ENCODE measurements at places on chromosomes 7 and 10.

GRCh38 chr7:12062062-12062461, 149.0 kb upstream of the TMEM106B start:
- DNase-seq: no peak

DNA sequence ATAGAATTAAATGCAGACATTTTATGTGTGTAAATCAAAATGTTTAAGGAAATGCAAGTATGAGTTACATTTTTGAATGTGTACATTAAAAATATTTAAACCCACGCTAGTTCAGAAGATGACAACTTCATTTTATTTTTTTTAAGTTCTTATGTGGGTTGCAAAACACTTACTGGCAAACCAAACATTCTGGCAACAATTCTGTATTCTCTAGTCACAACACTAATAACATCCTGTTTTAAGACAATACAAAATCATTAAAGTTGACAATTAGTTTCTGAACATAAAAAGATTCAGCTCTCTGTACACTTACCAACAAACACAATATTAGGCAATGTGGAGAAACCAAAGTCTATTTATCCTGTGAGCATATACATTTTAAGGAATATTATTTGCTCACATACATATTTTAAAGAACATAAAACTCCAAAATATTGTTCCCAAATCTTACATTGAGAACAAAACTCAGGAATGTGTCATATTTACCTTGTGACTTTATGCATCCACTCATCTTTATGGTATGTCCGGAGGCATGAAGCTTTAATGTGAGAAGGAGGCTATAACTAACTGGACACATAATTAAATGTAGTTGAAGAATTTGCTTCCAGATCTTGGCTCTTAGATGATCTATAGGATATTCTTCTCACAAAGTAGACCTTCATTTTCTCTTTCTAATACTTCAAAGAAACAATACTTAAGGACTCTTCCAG, 134.7 kb downstream of the DGKB start:
- no peak for DNase-seq

GRCh38 chr10:27192284-27192683, 37.1 kb downstream of the MASTL start:
- no peak for DNase-seq

DNA sequence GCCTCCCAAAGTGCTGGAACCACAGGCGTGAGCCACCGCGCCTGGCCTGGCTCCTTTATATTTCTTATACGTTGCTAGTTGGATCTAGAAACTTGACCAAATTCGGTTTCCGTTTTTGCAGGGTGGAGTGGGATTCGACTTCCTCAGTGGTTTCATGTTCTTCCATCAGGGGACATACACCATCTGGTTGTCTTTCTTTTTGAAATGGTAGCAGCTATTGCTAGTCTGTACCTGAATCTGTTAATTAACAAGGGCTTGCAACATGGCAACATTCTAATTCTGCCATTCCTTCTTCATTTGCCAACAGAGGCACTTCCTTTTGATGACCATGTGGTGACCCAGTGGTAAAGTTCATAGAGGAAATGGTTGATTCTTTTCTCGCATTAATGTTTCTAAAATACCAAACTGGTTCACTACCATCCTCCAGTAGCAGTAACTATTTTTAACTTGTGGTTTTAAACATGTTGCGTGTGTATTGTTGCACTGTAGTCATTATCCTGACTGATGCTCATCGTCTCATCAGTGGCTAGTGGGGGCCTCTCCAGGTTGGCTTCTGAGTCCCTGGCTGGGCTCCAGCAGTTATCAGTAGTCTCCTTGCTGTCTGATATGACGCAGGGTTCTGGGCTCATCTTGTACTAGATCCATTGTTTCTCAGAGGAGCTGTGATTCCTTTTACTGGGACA, 159.2 kb downstream of the RGS10 start:
- DNase-seq: no peak

GRCh38 chr7:39321909-39322498, 244.2 kb upstream of the YAE1 start:
- DNase-seq: no peak

GRCh38 chr10:118712080-118712479, 42.7 kb downstream of the CACUL1 start:
- no peak for DNase-seq

DNA sequence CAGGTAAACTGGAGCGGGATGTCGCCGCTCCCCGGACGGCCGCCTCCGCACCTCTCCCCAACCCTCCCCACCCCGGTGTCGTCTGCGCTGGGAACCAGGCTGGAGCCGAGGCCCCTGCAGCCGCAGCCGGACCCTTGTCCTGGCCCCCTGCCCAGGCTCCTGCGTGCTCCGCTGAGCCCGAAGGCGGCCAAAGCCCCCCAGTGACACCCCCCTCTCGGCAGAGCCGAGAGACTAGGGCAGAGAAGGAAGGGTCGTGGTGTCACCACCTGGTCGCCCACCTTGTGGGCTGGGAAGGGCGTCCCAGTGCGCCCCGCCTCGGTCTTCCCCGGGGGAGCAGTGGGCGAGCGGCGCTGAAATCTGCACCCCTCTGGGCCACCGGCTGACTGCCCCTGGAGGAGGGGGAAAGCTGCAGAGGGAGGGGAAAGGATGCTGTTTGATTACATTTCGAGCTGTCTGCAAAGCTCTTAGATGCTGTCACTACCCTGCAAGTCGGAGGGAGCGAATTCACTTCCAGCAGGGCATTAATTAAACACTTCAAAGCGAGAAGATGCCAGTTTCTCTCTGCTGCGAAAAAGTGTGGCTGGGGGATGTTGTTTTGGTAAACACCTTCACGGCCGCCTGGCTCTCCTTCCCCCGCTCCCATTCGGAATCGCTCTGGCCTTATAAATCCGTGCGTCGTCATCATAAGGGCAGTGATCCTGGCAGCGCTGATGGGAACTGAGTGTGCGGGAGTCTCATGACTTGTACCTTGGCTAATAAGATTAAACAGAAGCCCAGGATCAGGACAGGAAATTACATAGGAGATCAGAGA, 622 bp downstream of the DYNC1I1 start:
- no peak for DNase-seq

DNA sequence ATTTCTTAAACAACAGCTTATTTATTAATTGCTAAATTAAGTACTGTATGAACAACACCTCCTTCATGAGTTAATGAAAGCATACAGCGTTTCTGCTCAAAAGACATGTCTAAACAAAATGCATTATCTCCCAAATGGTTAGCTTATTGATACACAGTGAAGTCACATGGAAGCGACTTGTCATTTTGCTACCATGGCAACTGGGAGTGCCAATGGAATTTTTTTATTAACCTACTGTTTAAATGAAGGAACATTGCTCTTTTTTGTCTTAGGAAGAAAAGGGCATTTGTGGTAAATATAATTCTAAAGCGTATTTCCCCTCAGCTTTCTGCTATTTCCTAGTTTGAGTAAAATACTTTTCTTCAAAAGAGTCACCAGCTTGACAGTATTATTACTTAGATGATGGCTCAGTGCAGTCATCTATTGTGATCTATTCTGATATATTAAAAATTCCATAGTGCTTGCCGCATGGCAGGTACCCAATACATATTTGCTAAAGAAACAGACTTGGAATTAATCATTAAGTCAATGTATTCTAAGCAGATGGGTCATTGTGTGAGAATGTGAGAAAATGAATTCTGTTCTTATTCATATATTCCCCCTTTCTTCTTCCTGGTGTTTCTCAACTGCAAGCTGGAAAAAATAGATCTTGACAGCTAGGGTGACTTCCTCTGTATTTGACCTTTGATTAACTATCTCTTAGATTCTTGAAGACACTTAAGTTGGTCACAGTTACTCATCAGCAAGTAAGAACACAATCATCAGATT, 818.3 kb downstream of the MAGI2 start:
- no peak for DNase-seq

DNA sequence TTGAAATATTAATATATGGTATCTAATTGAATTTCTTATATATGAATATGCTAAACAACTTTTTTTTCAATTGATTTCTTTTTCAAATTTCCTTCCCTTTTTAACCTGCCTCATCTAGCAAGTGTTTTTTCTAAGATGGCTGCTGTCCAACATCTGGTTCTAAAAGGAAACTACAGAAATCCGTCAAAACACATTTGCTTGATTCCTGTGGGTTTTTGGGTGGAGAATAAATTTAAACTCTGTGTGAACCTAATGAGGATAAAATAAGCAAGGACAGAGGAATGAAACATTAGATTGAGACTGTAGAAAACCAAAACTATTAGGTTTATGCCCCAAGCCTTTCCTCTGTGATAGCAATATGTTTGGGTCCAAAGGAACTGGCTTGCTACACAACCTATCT, 75.5 kb upstream of the STARD3NL start:
- no peak for DNase-seq

- no peak for DNase-seq
Observed at GRCh38 chr7:20514364-20514763, 101.1 kb upstream of the ABCB5 start.

- no peak for DNase-seq
Observed at GRCh38 chr10:49162761-49163310, 25.4 kb downstream of the TMEM273 start.

GRCh38 chr7:67625257-67625737, 628.7 kb downstream of the TYW1 start:
- DNase-seq: no peak

DNA sequence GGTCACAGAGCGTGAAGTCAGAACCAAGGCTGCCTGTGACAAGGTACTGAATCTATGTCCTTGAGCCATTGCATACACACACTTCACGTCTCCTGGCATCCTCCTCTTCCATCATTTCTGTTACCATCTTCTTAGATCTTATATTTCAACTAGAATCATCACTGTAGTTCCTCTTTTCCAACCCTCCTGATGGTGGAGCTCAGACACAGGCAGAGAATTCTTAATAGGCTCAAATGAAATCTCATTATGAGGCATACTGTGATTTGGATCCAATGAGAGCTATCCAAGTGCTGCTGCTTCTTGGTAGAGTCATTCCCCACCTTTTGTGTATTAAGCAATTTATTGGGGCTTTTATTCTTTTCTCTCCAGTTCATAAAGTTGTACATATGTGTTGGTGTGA, 113.2 kb downstream of the CALCR start:
- no peak for DNase-seq

GRCh38 chr10:30436191-30436611, 2.2 kb downstream of the MAP3K8 start:
- no peak for DNase-seq

DNA sequence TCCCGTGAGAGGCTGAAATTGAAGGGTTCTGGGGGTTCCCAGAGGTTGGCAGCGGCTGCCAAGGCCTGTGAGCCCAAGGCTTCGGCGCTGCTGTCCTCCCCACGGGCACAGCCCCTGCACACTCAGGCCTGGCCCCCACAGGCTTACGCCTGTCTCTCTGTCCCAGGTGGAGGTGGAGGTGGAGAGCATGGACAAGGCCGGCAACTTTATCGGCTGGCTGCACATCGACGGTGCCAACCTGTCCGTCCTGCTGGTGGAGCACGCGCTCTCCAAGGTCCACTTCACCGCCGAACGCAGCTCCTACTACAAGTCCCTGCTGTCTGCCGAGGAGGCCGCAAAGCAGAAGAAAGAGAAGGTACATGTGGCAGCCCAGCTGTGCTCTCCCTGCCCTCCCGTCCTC, 43.1 kb upstream of the LRRC4 start:
- DNase-seq: no peak

DNA sequence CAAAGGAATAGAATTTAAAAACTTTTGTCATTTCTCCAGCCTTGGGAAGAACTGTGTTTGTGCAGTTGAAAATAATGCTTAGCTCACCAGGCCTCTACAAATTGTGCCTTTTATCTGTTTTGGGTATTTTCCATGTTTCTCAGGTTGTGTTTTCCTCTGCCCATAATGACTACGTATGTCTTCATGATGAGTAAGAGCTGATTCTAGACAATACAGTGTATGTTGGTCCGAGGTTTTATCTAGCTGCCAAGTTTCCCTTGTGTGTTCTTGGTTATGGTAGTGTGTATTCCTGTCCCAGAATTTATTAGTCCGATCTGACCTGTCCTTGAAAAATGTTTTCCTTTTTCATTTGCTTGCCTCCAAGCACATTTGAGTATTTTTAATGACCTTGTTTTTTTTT, 83.7 kb upstream of the GLCCI1 start:
- DNase-seq: no peak

DNA sequence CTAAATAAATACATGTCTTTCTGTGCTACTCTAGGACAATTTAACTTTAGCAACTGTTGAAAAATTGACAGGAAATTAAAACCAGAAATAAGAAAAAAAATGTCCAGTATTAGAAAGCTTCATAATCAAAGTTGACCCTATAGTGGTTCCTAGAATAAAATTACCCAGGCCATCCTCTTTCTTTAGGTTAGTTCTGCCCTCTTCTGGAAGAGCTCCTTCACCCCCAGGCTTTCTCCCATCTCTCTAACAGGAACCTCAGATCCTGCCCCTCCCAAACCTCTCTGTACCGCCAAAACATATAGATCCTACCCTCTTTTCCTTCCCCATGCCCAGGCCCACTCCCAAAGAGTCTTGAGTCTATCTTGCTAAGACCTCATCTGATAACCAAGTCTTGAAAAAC, 159.4 kb upstream of the CDK1 start:
- no peak for DNase-seq

DNA sequence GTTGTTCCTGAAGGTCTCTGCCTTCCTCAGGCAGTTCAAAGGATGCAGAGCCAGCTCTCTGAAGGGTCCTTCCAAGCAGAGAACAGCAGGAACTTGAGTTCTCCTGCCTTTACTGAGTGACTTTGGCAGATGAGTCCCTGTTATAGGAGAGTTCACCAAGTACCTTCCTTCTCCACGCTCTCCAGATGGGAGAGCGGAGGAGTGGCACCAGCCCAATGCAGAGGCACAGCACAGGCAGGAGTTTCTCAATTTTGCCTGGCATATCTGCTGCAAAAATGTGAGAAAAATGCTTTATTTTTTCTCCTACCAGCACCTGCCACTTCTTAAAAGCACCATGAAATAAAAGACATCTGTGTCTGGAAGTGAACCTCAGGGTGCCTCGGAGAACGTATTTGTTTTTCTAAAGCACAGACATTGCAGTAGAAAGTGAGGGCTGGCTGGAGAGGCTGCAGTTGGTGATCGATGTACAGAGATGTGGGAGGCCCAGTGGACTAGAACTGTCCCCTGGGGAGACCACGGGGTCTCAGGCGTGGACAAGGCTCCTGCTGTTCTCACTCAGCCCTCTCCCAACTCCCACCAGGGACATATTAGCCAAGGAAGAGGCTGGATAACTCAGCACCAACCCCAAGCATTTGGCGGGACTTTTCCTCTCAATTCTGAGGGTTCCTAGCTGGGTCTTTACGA, 174.5 kb downstream of the WDR37 start:
- DNase-seq: no peak

GRCh38 chr10:121577568-121577967, 20.7 kb downstream of the FGFR2 start:
- DNase-seq: no peak

DNA sequence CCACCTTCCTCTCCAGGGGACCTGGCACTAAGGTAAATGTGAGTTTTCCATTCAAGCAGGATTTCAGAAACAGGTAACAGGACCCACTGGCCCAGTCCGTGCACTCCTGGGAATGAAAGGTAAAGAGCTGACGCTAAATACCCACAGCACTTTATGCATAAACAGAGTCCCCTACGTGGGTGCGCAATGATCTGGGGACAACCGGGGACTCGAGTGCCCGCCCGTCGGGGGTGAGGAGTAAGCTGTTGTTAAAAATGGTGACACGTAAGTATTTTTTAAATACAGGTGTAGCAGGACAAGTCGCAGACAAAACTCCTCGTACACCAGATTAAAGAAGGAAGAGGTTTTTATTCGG, 47.2 kb upstream of the PPP2R2D start:
- DNase-seq: no peak

- no peak for DNase-seq
Observed at GRCh38 chr7:117281562-117281961, 41.3 kb downstream of the WNT2 start.

GRCh38 chr10:21385536-21385935, 139.9 kb downstream of the SKIDA1 start:
- DNase-seq: no peak

- no peak for DNase-seq
Observed at GRCh38 chr10:118522791-118523498, 72.5 kb downstream of the PRLHR start.

GRCh38 chr7:115516341-115516740, 514.2 kb downstream of the TFEC start:
- DNase-seq: no peak

All from stimulated activated CD8-positive, alpha-beta memory T cell treated with anti-CD3 and anti-CD28 coated beads, Interleukin-7, amount 100 ng/mL, for 1 hour (primary cell).